ENCODE measurements at places on chromosomes 5 and 9.
A peak's percentile ranks its signal among the peaks of the same experiment; 100 is the strongest.

GRCh38 chr9:98989036-98990000, 45.6 kb downstream of the COL15A1 start:
- peak; percentile 99 for DNase-seq

- DNase-seq: no peak
Observed at GRCh38 chr5:158785397-158785796, 314.3 kb downstream of the EBF1 start.

- DNase-seq: no peak
Observed at GRCh38 chr9:23162789-23163188, 663.3 kb downstream of the ELAVL2 start.

DNA sequence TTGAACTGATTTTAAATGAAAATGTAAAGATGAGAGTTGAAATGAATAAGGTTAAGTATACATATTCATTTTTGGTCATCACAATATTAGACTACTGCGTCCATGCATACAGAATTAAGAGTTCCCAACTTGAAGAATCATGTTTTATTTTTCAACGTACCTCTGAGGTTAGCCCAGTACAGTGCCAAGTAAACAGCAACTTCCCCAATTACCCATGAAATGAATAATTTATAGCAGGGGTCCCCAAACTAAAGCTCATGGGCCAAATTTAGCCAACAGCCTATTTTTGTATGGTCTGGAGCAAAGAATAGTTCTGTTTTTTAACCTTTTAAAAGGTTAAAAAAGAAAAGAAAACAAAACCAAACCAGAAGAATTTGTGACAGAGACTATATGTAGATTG, 167.9 kb downstream of the CDC42SE2 start:
- no peak for DNase-seq

DNA sequence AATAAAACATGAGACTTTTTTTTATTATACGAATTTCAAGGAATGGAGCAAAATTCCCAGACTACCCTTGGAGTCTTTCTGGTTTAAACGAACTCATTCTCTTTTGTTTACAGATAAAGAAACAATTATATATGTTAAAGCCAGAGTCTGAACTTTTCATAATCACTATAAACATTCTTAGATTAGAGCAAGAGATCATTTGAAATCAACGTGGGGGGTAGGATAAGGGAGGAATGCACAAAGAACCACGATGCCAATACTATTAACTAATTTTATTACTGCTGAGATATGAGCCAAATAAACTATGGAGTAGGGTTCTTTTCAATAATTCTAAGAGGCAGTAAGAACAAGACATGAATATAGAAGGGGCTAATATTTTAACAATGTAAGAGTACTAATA, 148.0 kb upstream of the FREM1 start:
- DNase-seq: no peak

- DNase-seq: no peak
Observed at GRCh38 chr5:94682814-94683520, 64.5 kb downstream of the SLF1 start.

DNA sequence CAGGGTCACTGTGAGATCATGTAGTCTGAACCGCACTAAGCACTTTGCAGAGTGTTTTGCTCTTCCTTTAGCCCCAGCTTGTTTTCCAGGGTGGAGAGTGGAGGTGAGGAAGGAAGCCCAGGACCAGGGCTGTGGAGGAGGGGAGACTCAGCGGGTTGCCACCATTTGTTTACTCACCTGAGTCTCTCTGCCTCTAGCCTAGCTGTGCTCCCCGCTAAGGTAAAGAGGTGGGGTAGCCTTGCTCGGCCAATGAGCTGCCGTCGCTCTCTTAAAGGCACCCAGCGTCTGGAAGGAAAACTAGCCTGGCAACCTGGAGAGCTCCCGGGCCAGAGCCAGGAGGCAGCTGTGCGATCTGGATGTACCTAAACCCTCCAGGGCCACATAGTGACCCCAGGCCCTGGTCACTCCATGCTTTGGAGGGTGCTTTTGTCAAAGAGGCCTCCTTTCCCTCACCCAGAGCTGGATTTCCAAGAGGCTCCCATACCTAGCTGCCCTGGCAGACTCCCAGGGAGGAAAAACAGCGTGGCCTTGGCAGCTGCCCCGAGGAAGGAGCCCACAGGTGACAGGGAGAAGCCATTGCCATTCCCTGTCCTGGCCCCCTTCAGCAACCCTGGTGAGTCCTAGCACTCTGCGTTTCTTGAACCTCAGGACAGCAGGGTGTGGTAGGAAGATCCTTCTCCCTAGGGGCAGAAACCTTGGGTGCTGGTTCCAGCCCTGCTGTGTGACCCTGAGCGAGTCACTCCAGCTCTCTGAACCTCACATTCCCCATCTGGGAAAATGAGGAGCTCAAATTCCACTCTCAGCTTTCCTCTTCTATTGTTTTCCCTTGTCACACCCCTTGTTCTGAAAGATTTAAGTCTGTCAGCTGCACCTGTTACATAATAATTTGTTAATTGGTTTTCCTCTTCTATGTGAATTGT, 42.4 kb upstream of the LARP1 start:
- peak; percentile 45 for DNase-seq

GRCh38 chr9:124215956-124216355, 41.8 kb upstream of the NEK6 start:
- DNase-seq: no peak

Measured in EL (cell line).